Endothelial cell (in vitro differentiated cells): ENCODE measurements at places on chromosomes 5 and 9. TPM values are rescaled to one million over a fixed set of nuclear protein-coding genes. Genes with fewer than 3 reads are reported as not detected.

- H3K4me3 ChIP-seq: no peak overlapping the region
- no peaks in the 10 kb centered on the region for H3K27me3 ChIP-seq
- DNase-seq: no peak
- no peaks in the 10 kb centered on the region for H3K36me3 ChIP-seq
- H3K27ac ChIP-seq: no peak overlapping the region
Measured at GRCh38 chr5:98248949-98249348, 524.5 kb upstream of the RGMB start.

GRCh38 chr5:88690409-88691229 is 192.4 kb downstream of the MEF2C start:
- H3K4me1 ChIP-seq: peaks cover 32% of the 10 kb centered on the region
- H3K27me3 ChIP-seq: peaks cover 55% of the 10 kb centered on the region
- no peaks in the 10 kb centered on the region for H3K36me3 ChIP-seq
- H3K4me3 ChIP-seq: peak overlapping the region; percentile 87

GRCh38 chr9:138116521-138116920 is 238.9 kb downstream of the CACNA1B start:
- peaks cover 4% of the 10 kb centered on the region for H3K4me1 ChIP-seq
- no peak overlapping the region for H3K27ac ChIP-seq
- peaks cover 20% of the 10 kb centered on the region for H3K36me3 ChIP-seq

- no peaks in the 10 kb centered on the region for H3K36me3 ChIP-seq
- peak overlapping the region; percentile 27 for H3K27ac ChIP-seq
- peaks cover 18% of the 10 kb centered on the region for H3K4me1 ChIP-seq
- peaks cover 9% of the 10 kb centered on the region for H3K27me3 ChIP-seq
Measured at GRCh38 chr5:170362102-170362501, 27.1 kb downstream of the KCNMB1 start.

GRCh38 chr5:157994906-157995519 is 136.1 kb upstream of the CLINT1 start:
- no peaks in the 10 kb centered on the region for H3K36me3 ChIP-seq
- H3K4me1 ChIP-seq: no peaks in the 10 kb centered on the region

GRCh38 chr5:179403426-179404147 is 58.3 kb upstream of the ADAMTS2 start:
- no peak overlapping the region for H3K27ac ChIP-seq
- H3K36me3 ChIP-seq: peaks cover 25% of the 10 kb centered on the region
- no peak for DNase-seq
- no peaks in the 10 kb centered on the region for H3K27me3 ChIP-seq
- no peaks in the 10 kb centered on the region for H3K4me1 ChIP-seq

DNA sequence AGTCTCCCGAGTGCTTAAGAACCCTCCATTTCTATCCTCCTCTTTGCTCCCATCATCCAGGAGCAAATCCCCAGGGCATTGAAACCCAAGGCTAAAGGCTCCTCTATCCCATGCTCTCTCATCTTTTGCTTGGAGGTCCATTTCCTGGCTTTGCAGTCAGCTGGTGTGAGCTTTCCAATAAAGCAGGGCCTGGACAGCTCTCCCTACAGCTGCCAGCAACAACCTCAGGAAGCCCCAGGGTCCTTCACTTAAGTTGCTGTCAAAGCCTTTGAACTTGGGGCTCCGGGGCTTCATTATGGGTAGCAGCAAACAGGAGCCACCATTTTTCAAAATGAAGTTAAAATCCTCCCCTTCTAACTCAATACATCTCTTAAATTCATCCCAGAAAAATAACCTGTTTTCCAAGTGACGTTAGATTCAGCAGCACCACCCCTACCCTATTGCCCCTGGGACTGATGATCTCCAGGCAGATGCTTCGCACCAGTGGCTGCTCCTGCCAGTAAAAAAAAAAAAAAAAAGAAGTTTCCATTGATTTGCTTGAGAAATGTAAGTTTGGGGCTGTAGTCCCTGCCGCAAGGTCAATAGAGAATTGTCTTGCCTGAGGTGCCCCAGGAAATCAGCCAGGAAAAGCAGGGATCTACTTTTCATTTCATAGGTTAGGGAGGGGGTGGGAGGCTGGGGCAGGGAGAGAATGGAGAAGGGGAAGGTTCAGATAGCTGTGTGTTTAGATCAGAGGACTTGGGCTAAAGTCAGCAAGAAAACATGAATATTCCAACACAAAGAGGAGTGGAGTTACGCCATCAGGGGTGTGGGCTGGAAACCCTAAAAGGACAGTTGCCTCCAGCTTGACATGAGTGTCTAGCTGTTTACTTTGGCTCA is 83.8 kb upstream of the IL6ST start:
- DNase-seq: no peak
- no peak overlapping the region for H3K4me3 ChIP-seq
- H3K27ac ChIP-seq: no peak overlapping the region
- H3K4me1 ChIP-seq: peaks cover 3% of the 10 kb centered on the region
- peaks cover 4% of the 10 kb centered on the region for H3K27me3 ChIP-seq
- peaks cover 3% of the 10 kb centered on the region for H3K36me3 ChIP-seq

- H3K36me3 ChIP-seq: no peaks in the 10 kb centered on the region
- no peak for DNase-seq
- peaks cover 4% of the 10 kb centered on the region for H3K4me1 ChIP-seq
- H3K27ac ChIP-seq: no peak overlapping the region
Measured at GRCh38 chr9:112780450-112781036, 30.0 kb downstream of the SNX30 start.

DNA sequence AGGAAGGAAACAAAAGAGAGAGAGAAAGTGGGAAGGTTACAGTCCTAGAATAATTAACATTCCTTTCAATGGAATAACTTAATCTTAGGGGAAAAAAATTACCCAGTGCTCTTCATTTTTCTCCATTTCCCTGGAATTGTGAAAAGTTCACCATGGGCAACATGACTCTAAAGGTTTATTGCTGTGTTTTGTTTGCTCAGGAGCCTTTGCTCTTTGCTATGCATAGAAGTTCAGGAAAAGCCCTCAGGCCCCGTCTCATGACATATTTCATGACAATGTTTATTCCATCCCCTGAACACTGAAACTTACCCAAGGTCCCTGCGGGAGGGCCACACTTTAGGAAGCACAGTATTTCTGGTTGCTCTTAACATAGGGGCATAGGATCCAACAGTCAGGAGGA is 9.8 kb upstream of the CTSL start:
- H3K4me1 ChIP-seq: peaks cover 39% of the 10 kb centered on the region
- H3K27me3 ChIP-seq: peaks cover 3% of the 10 kb centered on the region
- no peak overlapping the region for H3K27ac ChIP-seq
- no peak for DNase-seq
- H3K36me3 ChIP-seq: no peaks in the 10 kb centered on the region

GRCh38 chr5:3996707-3997336 is 401.2 kb downstream of the IRX1 start:
- H3K27me3 ChIP-seq: peaks cover 5% of the 10 kb centered on the region
- no peak overlapping the region for H3K27ac ChIP-seq
- H3K36me3 ChIP-seq: no peaks in the 10 kb centered on the region
- H3K4me1 ChIP-seq: peaks cover 15% of the 10 kb centered on the region

DNA sequence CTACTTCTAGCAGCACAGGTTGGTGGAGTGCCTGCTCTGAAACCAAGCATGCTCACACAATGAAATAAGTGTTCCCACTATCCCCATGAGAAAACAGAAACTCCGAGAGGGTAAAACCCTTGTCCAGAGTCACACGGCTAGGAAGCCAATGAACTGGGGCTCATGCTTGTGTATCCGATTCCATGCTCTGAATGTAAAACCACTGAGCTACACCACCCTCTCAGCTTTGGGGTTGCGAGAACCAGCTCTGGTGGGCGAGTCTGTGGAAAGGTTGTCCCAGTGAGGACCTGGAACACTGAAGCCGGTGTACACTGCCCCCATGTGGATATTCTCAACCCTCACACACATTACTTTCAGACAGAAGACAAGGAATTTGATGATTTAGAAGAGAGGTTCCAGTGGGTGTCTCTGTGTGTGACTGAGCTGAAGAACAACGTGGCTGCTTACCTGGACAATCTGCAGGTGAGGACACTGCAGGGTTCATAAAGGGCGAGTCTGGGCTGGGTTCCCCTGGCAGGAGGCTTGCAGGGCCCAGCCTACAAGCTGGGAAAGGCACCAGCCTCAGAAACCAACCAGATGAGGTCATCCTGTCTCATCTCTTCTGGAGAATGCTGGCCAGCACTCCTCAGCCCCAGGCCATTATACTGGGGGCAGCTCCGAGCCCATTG is 37.4 kb downstream of the ARHGEF37 start:
- no peaks in the 10 kb centered on the region for H3K4me1 ChIP-seq
- H3K27ac ChIP-seq: no peak overlapping the region
- DNase-seq: peak; percentile 55
- peaks cover 3% of the 10 kb centered on the region for H3K27me3 ChIP-seq

DNA sequence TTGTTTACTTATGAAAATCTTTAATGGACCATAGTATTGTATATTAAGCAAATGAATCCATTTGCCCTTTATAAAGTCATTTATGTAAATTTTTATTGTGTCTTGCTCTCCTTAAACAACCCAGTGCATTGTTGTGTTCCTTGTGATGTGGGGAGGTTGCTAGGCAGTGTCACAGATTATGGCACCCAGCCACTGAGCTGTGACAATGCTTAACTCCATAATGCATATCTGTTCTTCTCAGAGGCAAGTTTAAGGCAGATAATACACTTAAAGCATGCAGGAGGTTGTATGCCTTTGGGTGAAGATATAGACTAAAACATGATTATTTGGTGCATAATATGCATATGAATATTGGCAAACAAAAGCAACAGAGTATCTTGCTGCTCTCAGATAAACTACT is 269.6 kb upstream of the RIOK2 start:
- DNase-seq: no peak
- H3K4me3 ChIP-seq: no peak overlapping the region
- no peaks in the 10 kb centered on the region for H3K27me3 ChIP-seq
- H3K27ac ChIP-seq: no peak overlapping the region

DNA sequence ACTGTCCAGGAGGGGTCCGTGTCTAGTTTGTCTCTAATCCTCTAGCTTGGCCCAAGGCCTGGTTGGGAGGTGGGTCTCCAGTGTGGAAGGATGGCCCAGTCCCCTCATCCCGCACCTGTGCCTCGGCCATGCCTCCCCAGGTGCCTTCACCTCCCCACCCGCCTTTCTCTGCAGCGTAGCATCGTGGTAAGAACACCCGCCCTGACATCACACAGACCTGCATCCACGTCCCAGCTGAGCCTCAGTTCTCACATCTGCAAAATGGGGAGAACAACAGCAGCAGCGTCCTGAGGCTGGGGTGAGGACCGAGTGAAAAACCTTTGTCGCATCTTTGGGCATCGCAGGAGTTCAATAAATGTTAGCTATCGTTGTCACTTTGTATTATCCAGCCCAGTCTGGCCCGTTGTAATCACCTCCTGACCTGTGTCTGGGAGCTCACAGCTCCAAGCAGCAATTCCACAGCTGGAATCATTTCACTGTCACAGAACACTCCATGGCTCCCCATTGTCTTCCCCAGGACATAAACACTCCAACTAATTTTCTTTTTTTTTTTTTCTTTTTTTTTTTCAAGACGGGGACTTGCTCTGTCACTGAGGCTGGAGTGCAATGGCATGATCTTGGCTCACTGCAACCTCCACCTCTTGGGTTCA is 181.2 kb upstream of the IER5L start:
- H3K4me3 ChIP-seq: no peak overlapping the region
- peaks cover 6% of the 10 kb centered on the region for H3K27me3 ChIP-seq
- no peak for DNase-seq
- no peaks in the 10 kb centered on the region for H3K36me3 ChIP-seq
- H3K4me1 ChIP-seq: peaks cover 4% of the 10 kb centered on the region
- no peak overlapping the region for H3K27ac ChIP-seq

Gene BHMT
- total RNA-seq: not detected

Gene BTNL9
- 24.3 TPM for total RNA-seq

Gene GMCL2
- not detected for total RNA-seq

Gene SMIM33
- total RNA-seq: not detected
